SIG-M5 (cell line): ENCODE measurements at places on chromosomes 1 and 21.

DNA sequence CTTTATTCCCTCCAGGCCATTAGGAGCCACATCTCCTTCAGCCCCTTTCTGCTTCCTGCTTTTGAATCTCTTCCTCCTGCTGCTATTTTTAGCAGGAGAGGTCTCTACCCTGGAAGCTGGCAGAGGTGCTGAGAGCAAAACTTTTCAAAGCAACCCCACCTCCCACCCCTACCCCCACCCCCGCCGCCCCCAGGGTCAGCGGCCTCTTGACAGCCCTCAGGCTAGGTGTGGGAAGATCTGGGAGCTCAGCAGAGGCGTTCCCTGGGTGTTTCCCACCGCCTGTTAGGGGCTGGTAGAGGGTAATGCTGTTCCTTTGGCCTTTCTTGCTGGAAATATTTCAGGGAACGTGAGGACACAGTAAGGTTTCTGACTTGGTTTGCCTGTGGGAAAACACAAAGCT lies 112.5 kb upstream of the CACHD1 start:
- DNase-seq, result no peak

DNA sequence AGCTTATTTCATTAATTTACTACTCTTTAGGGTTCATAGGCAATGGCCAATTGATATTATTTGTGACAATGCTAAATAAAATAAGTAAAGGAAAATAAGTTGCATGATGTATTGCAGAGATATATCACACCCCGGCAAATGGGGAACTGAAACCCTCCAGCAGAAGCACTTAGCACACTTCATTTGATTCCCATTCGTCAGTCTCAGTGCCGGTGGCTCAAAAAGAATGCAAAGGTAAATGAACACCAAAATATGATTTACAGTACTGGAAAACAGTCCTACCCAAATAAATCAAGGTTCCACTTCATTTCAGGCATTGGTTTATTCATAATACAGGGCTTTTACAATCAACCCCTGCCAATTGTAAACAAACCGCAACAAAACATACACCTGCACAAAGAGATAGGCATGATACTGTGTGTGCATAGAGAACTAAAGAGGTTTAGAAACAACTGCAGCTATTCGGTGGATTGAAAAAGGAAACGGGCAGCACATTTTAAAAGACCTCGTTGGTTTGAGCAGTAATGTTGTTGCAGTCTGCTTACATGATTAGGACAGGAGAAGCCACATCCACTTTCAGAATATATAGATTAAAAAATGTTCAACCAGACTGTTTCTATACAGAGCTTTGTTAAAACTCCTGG lies 1019.2 kb downstream of the TTLL7 start:
- DNase-seq, result no peak

GRCh38 chr1:22057861-22058260 lies 5.4 kb downstream of the CDC42 start:
- no peak for DNase-seq

- no peak for DNase-seq
Measured at GRCh38 chr1:12001249-12001917, 17.9 kb upstream of the MIIP start.

DNA sequence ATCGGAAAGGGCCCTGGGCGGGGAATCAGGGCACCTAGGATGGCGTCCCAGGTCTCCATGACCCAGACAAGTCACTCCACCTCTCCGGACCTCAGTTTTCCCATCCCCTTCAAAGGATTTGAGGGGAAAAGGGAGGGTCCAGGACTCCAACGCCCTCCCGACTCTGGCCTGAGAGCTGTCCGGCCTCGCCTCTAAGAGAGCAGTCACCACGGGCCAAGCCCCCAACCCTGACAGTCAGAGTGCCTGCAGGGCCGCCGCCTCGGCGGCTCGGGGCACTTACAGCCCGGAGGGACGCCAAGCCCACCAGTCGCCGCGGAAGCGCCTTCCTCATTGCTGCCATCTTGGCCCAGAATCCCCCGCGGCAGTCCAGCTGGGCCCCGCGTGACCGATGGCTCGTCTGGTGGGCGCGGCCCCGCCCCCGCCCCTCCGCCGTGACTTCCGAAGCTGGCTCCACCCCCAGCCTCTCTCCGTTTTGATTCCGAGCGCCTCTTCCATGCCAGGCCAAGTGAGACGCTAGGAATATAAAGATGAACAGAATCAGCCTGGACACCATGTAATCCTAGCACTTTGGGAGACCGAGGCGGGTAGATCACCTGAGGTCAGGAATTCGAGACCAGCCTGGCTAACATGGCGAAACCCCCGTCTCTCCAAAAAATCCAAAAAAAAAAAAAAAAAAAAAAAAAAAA lies at the start of gene HMGCL:
HMGCL (minus strand) TSS at position 354 of the 686 bp plus-strand sequence; CDS start at position 340, 14 bp downstream.
- peak; percentile 17 for DNase-seq

- no peak for DNase-seq
Measured at GRCh38 chr1:178266619-178267066, 172.7 kb downstream of the RASAL2 start.

GRCh38 chr1:2344121-2344681 lies 47.2 kb downstream of the MORN1 start:
- no peak for DNase-seq

DNA sequence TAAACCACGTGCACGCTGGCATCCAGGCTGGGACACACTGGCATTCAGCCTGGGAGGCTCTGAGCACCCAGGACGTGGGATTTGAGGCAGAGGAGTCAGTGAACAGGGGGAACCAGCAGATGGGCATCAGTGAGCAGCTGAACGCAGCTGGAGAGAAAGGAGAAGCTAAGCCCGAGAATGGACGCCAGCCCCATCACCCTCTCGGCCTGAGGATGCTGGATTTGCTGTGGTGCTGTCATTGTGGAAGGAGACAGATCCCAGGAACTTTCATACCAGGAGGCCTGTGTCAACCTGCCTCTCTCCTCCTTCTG lies 132.8 kb downstream of the PGBD5 start:
- no peak for DNase-seq
